ENCODE measurements at places on chromosomes 6 and 20.

- DNase-seq: peak; percentile 86
These were observed 31.4 kb downstream of the FOXP4 start for GRCh38 chr6:41577356-41578216.

GRCh38 chr6:147285087-147285855 lies 81.1 kb downstream of the STXBP5 start:
- DNase-seq: no peak

- peak; percentile 52 for DNase-seq
These were observed at the start of gene PRR18 for GRCh38 chr6:166308033-166308768. Gene PRR18, minus strand, starts transcription at chr6:166308392. Its CDS starts 250 bp downstream, at chr6:166308142.

DNA sequence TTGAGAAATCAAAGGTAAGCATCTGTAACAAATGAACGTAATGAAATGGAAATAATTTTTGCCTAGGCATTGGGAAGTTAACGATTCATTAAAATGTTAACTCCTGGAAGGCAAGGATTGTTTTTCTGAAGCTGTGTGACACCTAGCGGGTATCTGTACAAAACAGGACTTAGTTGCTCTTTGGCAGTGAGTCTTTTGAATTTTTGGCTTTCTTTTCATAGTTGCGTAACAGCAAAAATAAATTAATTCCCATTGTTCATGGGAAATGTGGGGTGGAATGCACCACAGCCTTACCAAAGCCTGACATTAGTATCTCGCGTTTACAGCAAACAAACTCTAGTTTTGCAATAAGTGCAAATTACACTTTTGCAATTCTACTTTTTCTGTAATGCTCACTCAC lies 92.7 kb upstream of the DTNBP1 start:
- DNase-seq: no peak
